ENCODE measurements at places on chromosomes 11 and 22.
A peak's percentile ranks its signal among the peaks of the same experiment; 100 is the strongest.

- no peak for DNase-seq
Measured at GRCh38 chr11:19398772-19399527, 158.2 kb upstream of the E2F8 start.

DNA sequence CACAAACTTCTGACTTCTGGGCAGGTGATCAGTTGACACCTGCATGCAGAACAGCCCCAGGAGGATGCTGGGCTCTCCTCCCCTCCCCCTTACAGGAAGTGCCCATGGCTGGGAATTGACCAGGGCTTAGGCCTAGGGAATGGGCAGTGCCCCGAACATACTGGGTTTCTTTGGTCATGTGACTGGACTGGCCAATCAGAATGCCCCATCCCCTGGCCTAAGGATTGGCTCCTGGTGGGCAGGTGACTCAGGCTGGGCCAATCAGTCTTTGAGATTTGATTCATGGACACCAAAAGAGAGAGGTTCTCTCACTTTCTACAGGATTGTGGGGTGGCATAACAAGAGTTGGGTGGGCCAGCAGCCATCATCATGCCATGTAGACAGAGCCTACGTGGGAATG is 37.1 kb downstream of the MCM5 start:
- DNase-seq, result peak; percentile 79

DNA sequence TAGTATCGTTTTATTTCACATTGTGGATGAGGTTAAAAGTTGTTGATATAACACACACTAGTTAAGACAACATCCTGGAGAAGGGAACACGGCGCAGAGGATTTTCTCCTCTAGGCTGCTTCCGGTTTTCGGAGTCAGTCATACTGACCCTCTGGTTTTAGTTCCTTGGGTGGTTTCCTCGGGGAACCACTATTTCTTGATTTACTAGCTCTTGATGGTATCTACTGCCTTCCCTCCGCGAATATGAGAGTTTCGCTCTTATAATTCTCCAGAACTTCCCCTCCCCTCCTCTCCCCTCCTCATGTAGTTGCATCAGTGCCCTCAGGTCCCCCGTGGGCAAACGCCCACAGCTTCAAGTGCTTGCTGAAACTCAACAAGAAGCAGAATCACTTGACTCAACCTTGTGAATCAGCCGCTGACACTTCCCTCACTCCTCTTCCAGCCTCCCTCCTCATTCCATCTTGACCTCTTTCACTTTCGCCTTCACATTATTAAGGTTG is 15.9 kb upstream of the APOBEC3A start:
- DNase-seq, result no peak

DNA sequence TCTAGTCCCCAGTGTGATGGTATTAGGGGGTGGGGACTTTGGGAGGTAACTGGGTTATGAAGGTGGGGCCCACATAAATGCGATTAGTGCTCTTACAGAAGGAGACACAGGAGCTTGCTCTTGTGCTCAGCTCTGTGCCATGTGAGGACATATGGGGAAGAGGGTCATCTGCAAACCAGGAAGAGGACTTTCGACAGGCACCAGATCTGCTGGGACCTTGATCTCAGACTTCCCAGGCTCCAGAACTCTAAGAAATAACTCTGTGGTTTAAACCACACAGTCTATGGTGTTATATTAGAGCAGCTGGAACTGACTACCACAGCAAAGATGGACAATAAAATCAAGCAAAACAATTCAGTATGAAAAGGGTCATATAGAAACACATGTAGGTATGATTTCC is 26.7 kb downstream of the NNMT start:
- DNase-seq, result no peak

DNA sequence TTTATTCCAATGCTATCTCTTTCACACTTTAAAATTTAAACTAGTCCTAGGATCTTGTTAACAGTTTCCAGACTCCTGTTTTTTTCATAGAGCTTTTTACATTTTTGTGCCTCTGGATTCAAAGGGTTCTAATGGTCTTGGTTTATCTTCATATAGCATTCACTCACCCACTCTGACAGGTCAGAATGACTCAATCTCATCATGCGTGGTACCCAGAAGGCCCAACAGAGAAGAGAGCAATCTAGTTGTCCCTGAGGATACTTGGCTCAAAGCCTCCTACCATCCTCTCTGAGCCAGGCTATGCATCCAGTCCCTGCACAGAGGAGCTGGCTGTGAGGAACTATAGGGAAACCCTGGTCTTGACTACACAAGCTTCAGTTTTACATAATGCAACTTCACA is 27.5 kb downstream of the MAML2 start:
- DNase-seq, result no peak

- DNase-seq, result no peak
Measured at GRCh38 chr22:24523873-24524272, 28.7 kb downstream of the UPB1 start.

- no peak for DNase-seq
Measured at GRCh38 chr11:69599502-69599901, 41.5 kb upstream of the CCND1 start.

DNA sequence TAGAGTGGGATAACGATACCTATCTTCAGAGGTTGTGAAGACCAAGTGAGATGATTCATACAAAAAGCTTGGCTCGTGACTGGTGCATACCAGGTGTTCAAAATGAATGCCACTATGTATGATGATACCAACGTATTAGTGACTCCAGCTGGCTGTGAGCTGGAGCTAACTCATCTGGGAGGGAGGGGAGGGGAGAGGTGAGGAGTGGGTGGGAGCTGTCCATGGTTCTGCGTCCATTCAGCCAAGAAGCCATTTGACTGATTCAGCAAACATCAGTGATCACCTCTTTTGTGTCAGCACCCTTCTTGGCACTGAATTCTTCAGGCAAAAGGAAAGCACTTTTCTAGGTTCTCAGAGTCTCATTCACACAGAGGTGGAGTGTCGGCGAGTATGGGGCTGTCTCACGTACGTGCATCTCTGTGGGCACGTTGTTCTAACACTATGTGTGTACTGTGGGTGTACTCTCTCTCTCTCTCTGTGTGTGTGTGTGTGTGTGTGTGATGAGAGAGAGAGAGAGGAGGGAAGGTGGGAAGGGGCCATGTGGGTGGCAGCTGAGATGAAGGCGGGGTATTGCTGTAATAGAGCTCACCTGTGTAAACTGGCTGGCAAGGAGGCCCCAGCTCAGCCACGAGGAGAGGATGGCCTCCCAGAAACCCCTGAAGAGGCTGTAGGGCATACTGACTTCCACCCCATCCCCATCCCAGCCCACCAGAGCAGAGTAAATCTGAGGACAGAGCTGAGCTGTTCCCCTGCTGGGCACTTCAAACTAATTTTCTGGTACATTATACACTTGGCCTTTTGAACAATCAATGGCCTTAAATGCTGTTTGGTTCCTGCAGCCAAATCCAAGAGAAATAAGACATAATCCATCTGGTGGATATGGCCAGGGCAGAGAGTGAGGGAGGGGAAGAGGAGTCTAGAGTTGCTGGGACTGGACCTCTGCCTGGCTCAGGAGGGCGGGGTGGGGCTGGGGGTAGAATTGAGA is 96.1 kb upstream of the THY1 start:
- peak; percentile 73 for DNase-seq

- DNase-seq, result peak; percentile 53
Measured at GRCh38 chr11:14975252-14975587, 3.1 kb upstream of the CALCA start.

- no peak for DNase-seq
Measured at GRCh38 chr11:10320736-10321465, 16.0 kb downstream of the ADM start.

GRCh38 chr22:23036684-23037428 is 33.5 kb upstream of the GNAZ start:
- no peak for DNase-seq

- DNase-seq, result no peak
Measured at GRCh38 chr22:30383061-30383460, 4.2 kb downstream of the RNF215 start.

Data from H9 (cell line).